Brain (organoid and tissue), 16 donors: ENCODE measurements at places on chromosomes 5 and 9.

GRCh38 chr5:125455041-125455440 lies 708.6 kb upstream of the ZNF608 start:
- DNase-seq: no peak

- DNase-seq: peak; percentile 57
Measured at GRCh38 chr9:122904466-122904822, 715 bp downstream of the RC3H2 start.

DNA sequence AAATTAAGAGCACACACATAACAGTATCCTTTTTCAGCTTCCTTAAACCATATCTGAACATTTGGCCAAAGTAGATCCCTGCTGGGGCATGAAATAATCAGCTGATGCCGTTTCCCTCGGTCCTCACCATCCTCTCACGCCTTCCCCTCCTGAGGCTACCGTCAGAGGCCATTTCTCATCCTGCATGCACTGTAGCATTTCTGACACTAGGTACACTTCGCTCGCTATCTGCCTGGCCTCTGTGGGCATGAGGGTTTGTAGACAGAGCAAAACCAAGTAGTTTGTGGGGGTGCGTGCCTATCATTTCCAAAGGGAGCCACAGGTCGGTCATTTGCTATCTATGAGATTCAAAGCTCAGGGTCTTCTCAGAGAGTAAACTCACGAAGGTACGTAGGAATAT lies 131.9 kb downstream of the BOD1 start:
- no peak for DNase-seq

DNA sequence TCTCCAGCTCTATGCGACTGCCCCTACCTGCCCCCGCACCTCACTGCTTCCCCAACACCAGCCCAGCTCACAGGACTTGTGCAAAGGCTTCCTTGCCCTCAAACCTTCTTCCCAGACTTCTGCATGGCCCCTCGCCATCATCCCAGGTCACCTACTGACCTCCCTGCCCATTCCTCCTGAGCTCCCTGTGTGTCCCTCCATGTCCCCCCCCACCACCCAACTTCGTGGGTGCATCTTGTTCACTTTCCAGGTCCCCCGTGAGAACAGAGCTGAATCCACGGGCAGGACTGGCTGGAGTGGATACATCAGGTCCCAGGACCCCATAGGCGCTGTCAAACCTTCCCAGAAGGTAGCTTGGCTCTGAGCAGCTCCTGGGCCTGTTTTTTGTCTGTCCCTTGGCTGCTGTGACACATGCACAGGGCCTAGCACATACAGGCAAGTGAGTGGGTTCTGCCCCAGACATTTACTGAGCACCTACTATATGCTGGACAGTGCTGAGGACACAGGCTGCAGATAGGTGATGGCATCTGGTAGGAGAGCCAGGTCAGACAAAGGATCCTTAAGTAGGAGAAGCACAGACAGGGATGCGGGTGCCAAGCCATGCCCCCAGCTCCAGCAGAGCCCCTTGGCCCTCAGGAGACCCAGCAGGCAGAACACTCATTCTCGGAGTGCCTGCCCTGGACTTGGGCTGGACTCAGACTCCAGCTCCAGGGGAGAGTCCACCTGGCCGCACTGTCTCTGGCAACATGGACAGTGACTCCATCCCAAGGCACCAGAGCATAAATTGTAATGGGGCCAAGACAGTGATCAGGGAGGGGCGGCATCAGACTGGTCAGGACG lies 15.0 kb downstream of the NINJ1 start:
- DNase-seq: no peak

- DNase-seq: no peak
Measured at GRCh38 chr9:136826703-136827582, 15.3 kb upstream of the AJM1 start.

DNA sequence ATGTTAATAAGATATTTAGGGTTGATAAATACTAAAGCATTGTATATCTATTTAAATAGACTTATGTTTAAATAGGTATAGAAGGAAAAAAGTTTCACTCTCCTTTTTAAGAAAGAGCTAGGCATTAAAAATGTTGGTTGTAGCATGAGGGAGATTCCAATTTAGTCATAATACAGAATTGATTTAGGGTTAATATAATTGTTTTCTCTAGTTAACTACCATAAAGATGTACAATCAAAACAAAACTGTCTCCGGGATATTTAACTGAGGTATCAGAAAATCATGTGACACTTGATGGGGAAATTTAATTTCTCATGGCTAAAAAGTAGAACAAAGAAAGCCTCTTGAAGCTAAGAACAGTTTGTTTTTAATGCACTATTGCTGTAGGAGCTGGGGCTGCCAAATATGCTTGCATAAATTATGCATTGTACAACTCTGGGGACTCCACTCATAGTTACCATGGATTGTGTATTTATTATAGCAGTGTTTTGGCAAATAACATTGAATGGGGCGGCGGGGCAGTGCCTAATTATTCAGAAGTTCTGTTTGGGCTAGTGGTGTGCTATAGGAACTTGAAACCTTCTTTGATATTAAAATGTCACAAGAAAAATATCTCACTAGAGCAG lies 44.2 kb downstream of the SMC2 start:
- DNase-seq: peak; percentile 2

DNA sequence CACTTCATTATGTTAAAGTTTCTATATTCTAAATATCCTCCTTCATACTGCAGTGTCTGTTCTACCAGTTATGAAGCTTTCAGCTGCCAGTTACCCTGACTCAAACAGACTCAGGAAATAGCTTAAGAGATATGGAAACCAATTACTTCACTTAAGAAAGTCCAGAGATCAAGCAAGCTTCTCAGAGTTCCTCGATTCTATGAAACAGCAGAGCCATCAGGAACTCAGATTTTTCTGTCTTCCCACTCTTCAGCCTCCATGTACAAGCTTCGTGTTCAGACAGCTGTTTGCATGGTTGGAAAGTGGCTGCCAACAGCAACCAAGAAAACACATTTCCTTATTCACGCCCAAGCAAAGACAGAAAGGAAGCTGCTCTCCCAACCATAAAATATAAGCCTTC lies 216.1 kb downstream of the ACTL7B start:
- DNase-seq: no peak

- peak; percentile 48 for DNase-seq
Measured at GRCh38 chr5:926417-927171, 33.9 kb downstream of the TRIP13 start.

DNA sequence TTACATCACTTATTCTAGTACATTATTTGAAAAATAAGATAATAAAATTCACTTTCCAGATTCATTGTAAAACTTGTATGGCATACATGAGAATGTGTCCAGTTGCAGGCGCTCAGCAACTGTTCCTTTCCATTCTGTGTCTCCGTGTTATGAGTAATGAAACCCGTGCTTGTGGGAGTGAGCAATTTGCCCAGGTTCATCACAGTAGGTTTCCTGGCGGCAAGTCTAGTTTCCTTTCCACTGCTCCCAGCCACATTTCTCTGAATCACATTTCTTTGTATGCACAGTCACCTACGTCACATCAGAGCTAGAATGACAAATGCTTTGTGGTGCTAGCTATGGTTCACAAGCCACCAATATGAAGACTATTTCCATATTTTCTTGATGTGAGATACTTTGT lies 39.9 kb downstream of the MOCS2 start:
- DNase-seq: no peak

GRCh38 chr5:35811108-35811741 lies 45.5 kb upstream of the IL7R start:
- no peak for DNase-seq

DNA sequence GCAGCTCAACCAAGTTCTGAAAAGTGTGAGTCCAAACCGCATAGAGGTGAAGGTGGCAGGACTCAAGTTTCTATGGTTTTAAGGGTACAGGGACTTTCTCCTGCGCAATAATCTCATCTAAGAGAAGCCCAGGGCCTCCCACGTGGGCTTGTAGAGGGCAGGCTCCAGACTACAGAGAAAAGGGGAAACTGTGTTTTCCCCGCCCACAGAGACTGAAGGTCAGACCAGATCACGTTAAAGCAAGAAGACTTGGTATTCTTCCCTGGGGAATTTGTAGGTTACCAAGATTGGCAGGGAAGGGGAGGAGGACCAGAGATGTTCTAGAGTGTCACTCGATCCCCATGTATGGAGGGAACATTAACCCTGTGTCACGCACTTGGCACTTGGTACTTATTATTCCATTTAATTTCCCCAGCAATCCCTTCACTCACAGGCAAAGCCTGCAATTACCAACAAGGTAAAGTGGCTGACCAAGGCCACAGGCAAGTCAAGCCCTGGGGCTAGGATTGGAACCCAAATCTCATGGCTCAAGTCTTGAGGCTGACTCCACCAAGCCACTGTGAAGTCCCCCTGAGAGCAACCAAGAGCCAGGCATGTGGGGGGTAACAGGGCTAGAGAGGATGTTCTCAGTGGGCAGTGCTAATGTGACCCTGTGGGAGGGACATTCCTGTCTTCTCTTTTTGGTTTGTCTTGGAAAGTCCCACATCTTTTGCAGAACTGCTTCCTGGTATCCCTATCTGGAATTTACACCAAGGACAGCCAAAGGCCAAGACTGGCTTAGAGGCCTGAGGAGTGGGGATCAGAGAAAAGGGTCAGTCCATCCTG lies 18.3 kb upstream of the NEK6 start:
- DNase-seq: no peak

DNA sequence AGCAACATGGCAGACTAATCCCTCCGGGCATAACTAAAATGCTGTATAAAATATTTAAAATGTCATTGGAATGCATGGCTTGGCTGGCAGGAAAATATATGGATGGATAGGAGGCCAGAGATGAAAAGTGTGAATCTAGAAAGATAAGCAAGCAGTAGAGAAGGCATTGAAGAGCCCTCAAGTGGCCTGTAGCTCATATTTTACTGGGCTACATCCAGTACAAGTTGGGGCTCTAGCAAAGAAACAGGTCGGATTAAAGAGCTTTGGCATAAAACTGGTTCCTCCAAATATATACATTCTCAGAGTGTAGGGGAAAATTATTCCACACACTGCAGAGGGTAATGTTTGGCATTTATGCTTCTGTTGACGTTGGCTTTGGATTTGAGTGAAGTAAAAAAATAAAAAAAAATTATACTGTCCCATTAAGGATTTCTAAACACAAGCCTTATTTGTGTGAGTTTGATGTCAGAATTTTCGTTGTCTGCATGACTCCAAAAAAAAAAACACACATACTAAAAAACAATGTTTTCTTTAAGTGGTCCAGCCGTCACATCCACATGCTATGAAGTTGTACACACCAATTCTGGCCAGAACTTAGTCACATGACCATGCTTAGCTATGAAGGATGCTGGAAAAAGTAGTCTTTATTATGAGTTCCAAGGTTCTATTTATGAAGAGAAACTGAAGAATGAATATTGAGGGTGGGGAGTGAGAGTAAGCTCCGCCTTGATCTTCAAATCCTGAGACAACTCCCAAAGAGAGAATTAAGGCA lies 147.0 kb downstream of the TLE1 start:
- DNase-seq: peak; percentile 86

GRCh38 chr9:135448663-135449100 lies 30.9 kb upstream of the PPP1R26 start:
- no peak for DNase-seq

- no peak for DNase-seq
Measured at GRCh38 chr5:115456056-115456455, 88.5 kb downstream of the FEM1C start.

DNA sequence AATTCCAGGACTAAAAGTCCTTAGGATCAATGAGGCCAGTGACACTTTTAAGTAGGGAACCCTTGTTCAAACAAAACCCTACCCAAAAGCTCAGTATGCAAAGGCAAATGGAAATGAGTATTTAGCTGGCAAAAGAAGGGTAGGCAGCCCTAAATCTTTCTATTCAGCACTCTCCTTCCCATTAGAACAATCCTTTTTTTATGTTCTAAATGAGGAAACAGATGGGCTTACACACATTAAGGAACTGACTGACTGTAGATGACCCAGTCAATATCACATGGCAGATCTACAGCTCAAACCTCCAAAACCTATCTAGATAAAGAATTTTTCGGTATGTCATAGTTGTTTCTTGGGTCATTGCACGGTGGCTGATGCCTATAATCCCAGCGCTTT lies 7.2 kb downstream of the CSNK1A1 start:
- no peak for DNase-seq

GRCh38 chr5:168796593-168797580 lies 217.7 kb upstream of the PANK3 start:
- DNase-seq: no peak

GRCh38 chr9:131860430-131860829 lies 120.6 kb upstream of the RAPGEF1 start:
- no peak for DNase-seq
